ENCODE measurements at places on chromosomes 5 and 9.

DNA sequence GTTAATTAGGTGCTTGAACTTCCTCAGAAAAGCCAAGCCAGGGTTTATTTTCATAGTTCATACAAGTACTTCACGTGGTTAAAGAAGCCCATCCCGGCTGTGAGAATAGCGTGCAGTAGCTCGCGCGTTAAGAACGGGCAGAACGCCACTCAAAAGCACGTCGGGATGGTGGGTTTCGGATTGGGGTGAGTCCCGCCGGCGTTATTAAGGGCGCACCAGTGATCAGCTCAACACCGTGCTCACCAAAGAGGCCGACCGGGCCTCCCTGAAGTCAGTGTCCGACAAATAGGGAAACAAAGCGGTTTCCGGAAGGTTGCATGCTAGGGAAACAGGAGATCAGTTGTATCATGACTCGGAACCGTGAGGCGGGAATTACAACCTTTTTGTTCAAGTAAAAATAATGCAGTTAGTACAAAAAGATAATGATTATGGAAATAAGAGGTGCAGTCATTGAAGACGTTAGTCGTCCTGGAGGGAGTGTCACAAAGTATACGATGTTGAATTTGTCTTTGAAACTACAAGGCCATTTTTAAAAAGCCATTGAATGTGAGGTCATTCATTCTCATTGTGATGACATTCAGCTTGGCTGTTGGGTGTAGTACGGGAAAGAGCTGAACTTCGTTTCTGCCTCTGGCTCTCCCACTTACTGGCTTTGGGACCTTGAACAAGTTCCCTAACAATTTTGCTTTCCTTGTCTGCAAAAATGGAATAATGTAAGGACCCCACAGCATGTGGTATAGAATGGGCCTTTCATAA is 992 bp downstream of the SETD9 start:
- peak; percentile 79 for DNase-seq

GRCh38 chr5:31382051-31382878 is 149.6 kb downstream of the DROSHA start:
- DNase-seq = no peak

- peak; percentile 94 for DNase-seq
Measured at GRCh38 chr5:56951946-56952691, at the start of gene MIER3. Gene MIER3 (minus strand): TSS chr5:56952123. CDS start chr5:56952102, 21 bp downstream.

DNA sequence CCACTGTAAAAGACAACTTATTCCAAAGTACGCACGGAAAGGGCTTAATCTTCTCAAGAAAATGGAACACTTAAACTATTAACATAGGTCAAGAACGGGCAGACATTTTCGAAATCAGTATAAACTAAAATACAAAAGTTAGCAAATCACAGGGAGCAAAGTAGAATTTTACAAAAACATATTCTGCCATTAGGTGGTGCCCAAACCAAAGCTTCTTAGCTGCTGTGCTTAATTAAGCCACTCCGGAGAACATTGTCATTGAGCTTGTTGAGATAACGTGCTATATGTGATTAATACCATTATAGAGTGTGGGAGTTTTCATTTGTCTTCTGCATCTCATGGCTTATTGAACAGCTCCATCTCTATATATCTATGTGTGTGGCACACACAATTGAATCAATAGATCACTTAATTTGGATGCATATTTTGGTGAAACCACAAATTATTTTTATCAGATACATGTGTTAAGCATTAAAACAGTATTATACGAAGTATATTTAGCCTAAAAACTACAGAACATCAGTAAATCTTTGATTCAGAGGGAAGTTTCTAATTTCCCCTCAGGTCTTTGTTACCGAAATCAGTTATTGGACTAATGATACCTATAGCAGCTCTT is 23.4 kb downstream of the UBLCP1 start:
- no peak for DNase-seq

DNA sequence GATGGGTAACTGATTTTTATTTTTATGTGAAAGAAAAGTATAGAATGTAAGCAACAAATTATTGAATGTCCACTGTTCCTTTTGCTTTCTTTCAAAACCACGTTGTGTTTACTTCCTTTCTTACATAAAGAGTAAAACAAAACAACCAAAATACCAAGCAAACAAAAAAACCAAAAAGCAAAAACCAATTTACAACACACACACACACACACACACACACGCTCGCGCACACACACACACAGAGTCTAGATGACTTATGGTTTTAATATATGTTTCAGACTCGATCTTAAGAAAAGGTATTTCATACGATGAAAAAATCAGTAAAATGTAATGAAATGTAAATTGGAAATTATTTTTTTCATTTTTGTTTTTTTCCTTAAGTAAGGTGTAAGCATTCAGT is 80.3 kb downstream of the ADGRV1 start:
- DNase-seq = no peak

- no peak for DNase-seq
Measured at GRCh38 chr9:97651646-97652045, 18.0 kb downstream of the NCBP1 start.

DNA sequence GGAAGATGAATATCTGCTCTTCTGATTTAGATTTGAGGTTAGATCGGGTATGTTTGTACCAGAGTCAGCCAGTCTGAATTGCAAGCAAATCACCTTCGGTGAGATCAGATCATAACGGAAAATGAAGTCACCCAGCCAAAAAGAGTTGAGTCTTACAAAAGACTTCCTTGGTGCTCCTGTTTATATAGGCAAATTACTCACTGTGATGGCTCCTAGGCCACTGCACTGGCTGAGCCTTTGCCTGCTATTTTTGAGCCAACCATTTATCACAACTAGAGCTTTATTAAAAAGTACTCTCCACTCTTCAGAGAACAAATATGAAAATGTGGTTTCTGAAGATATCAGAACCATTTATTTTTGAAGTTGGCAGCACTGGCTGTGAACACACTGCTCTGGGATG is 277.7 kb upstream of the PCSK5 start:
- DNase-seq = no peak

DNA sequence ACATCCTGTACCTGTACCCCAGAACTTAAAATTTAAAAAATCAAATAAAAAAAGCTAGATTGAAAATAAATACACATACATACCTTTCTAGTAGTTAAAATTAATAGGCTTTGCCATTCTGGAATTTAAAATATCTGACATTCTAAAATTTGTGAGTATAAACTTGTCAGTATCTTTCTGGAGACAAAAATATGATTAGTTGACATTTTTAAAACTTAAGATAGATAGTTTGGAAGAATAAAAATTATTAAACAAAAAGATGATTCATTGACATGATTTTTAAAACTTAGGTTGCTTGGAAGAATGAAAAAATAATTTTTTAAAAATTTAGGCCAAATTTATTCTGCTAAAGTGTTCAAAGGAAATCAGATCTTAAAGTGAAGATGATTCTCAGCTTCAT is 43.1 kb downstream of the ISOC1 start:
- no peak for DNase-seq

GRCh38 chr9:125629446-125629845 is 77.6 kb downstream of the MAPKAP1 start:
- DNase-seq = no peak

DNA sequence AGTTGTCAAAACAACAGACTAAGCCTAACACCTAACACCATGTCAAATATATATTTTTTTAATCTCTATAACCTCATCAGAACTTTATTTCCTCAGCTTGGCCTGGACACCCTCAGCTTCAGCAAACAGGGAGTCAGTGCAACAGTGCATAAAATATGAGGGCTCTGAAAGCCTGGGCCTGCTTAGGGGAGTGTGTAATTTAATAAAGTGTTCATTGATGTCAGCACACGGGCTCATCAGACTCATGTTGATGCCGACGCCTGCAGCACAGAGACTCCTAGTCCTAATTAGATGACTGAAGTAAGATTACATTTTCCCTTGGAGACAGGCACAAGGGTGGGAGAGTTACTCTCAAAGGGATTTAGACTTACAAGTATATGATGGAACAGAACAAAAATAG is 37.8 kb downstream of the CDH10 start:
- no peak for DNase-seq

GRCh38 chr5:104569621-104570020 is 1007.0 kb upstream of the NUDT12 start:
- DNase-seq = no peak

DNA sequence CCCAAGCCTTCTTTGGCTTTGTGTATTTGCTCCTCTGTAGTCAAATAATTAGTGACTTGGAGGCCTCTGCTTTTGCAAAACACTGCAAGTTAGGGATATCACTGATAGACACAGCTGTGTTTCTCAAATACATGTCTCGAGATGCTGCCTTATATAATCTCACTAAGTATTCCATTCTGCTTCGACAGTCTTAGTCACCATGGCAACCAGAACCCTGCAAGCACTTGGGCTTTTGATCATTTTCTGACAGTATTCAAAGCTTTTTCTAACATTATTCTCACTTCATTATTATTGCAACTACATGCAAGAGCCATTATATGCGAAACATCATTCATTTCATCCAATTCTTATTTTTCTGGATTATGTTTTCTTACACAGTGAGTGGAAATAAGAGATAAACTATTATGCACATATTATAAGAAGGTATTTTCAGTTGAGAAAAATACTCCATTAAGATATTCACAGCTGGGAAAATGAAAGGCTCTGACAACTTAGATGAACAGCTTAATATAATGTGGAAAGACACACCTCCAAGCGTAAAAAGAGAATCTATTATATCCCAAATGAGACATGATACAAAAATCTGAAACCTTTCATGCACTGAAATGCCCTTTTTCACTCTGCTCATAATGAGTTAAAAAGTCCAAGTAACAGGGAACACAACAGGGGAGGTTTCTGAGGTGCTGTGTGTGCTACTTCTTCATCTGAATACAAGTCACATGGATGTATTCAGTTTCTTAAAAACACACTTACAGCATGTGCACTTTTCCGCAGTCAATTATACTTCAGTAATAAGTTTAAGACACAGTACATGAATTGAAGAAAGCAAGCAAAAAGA is 93.9 kb downstream of the SCAI start:
- no peak for DNase-seq

GRCh38 chr5:147045290-147045689 is 166.7 kb upstream of the PPP2R2B start:
- DNase-seq = no peak

- no peak for DNase-seq
Measured at GRCh38 chr9:32264170-32264864, 120.1 kb upstream of the ACO1 start.

DNA sequence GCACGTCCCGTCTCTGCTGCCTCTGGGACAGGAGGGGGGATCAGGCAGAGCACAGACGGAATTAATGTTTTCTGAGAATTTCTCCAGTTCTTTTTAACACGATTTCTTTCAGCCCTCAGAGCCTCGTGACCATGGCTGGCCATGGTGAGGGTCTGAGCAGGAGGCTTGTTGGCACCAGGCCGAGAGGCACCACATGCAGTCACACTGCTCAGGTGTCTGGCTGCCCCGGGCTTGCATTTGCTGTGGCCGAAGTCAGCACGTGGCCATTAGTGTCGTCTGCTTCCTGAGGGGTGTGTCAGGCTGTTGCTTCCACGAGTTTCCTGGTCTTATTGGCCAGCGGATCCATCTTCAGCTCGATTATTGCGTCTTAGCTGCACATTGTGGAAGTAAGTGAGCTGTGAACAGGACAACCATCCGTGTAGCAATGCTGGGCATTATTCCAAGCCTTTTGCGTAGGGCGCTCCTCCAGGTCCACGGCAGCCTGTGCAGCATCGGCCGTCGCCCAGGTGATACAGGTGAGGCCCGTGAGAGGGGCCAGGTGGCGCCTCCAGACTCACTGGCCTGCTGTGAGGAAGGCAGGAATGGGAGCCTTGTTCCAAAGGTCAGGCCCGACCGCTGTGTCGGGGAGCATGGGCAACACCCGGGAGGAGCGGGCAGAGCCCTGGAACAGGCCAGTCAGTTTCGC is 114.2 kb upstream of the CACNA1B start:
- no peak for DNase-seq

DNA sequence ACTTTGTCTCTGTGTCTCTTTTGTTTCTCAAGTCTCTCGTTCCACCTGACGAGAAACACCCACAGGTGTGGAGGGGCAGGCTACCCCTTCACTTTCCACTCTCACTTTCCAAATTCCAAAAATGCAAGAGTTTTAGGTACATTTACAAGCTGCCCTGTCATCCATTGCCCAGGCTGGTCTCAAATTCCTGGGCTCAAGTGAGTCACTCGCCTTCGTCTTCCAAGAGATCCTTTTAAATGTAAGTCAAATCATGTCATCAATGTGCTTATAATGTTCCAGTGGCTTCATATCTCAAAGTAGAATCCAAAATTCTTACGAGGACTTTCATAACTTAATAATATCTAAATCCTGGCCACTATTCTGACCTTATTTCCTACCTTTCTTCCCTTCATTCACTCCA is 20.4 kb upstream of the UGCG start:
- DNase-seq = no peak

DNA sequence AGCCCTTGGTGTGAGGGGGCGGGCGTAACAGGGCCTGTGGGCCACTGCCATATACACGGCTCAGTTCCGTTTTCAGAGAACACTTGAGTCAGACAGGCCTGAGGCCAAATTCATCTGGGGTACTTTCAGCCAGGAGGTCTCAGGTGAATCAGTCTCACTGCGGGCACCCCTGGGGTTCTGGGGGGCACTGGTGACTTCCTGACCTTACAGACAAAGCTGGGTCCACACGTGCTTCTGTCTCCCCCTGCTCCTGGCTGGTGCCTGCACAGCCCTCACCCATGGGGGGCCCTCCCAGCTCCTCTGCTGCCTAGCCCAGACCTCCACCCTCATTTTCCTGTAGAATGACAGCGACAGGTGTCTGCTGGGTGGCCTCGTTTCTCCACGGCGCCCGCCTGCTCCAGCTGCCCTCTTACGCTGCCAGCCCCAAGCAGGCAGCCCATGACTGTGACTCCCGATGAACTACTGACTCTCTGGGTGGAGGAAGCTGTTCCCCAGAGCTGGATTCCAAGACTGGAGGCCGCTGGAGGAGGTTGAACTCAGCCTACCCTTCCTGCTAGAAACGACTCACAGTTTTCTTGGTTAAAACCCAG is 374.1 kb upstream of the IRX4 start:
- no peak for DNase-seq

DNA sequence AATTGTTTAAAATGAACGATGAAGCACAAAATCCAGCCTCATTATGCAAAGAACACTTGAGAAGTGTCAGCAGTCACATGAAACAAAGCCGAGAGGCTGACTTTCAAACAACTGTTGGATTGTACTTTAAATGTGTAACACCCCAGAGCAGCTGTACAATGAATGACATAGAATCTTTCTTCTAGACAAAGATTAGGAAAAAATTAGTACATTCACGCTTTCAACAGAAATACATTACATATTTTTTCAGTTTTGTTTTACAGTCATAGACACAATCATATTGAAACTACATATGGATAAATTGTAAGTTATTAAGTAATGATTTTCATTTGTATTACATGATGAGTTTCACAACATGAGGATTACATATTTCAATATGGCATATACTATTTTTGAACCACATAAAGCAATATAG is 10.6 kb upstream of the AGXT2 start:
- DNase-seq = no peak

- DNase-seq = peak; percentile 67
Measured at GRCh38 chr5:1836176-1836890, 35.1 kb downstream of the NDUFS6 start.

- DNase-seq = no peak
Measured at GRCh38 chr5:139019880-139020279, 144.7 kb upstream of the LRRTM2 start.

- no peak for DNase-seq
Measured at GRCh38 chr5:120910629-120911028, 446.5 kb downstream of the PRR16 start.

GRCh38 chr9:95504053-95504963 is 12.5 kb downstream of the PTCH1 start:
- DNase-seq = no peak

All from aorta (tissue), 5 donors.